ENCODE measurements at places on chromosomes 5 and 9.
A peak's percentile ranks its signal among the peaks of the same experiment; 100 is the strongest.

GRCh38 chr5:148788636-148789035 lies 37.8 kb upstream of the ADRB2 start:
- DNase-seq, result no peak

DNA sequence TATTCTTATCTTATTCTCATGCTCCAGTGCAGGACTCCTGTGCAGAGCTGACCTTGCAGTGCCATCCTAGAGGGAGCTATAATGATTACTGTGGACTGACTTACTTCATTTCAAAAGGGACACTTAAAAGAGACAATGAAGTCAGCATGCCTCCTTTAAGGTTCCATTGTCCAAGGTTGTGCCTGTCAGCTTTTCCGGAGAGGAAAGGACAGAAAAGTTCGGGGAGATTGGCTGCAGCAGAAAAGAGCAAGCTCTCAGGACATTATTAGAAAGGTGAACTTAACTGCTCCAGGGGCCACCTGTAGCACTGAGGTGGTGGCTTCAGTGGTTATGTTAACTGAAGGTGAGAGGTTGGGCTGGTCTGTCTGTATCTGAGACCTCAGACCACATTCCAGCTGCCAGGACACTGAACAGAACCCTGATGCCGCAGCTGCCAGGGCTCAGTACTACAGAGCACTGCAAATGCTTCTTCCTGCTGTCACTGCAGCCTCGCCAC lies 112.9 kb downstream of the ST8SIA4 start:
- no peak for DNase-seq

- DNase-seq, result no peak
Observed at GRCh38 chr5:123429993-123430392, 6.8 kb upstream of the CEP120 start.

DNA sequence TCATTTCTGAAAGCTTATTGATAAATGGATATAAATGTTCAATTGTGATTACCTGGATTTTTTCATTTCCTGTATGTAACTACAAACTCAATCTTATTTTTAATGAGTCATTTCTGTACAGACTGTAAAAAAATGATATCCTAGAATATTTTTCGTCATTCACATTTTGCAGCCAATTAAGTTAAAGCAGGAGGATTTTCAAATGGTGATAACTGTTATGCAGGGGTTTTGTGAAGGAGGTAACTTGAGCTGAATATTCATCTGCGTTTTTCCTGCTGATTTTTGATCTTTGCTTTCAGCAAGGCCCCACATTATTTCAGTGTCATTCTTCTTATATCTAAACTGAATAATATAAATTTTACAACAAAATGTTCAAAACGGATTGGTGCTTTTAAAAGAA lies 74.1 kb downstream of the SLF1 start:
- no peak for DNase-seq

GRCh38 chr5:73812962-73813588 lies 187.1 kb downstream of the ARHGEF28 start:
- DNase-seq, result no peak

GRCh38 chr9:129498451-129499384 lies 122.2 kb downstream of the C9orf50 start:
- no peak for DNase-seq

GRCh38 chr5:127389601-127390000 lies 99.0 kb downstream of the MEGF10 start:
- no peak for DNase-seq

DNA sequence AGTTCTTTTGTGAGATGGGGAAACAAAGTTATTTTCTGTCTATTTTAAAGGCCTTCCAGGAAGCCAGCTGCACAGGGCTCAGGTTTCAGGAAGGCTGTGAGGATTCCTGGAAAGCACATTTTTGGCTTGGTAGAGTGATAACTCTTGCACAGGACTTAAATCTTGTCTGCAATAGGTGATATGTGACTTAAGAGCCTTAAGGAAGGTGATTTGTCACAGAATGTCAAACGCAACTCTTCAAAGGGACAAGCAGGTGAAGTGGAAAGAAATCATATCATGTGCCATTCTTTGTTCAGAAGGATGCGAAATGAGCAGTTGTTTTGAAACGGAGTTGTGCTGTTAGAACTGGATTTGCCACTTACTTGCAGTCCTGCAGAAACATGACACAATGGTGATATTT lies 459.3 kb downstream of the MAT2B start:
- DNase-seq, result no peak

DNA sequence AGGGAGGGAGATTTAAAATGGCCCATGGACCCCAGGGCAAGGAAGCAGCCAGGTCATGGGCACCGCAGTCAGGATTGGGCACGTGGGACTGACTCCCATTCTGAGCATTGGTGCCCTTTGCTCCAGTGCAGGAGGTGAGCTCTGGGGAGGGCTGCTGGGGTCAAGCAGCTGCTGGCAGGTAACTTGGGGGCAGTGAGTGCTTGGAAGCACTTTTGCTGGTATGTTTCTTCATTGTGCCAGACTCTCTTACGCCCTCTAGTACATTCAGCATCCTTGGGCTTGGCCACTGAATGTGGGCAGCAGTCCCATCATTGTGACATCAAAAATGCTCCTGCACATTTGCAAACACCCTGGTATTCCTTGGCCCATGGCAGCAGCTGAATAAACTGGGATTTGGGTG lies 32.7 kb downstream of the PRRC2B start:
- DNase-seq, result no peak

GRCh38 chr5:5116956-5117355 lies 23.2 kb upstream of the ADAMTS16 start:
- no peak for DNase-seq

DNA sequence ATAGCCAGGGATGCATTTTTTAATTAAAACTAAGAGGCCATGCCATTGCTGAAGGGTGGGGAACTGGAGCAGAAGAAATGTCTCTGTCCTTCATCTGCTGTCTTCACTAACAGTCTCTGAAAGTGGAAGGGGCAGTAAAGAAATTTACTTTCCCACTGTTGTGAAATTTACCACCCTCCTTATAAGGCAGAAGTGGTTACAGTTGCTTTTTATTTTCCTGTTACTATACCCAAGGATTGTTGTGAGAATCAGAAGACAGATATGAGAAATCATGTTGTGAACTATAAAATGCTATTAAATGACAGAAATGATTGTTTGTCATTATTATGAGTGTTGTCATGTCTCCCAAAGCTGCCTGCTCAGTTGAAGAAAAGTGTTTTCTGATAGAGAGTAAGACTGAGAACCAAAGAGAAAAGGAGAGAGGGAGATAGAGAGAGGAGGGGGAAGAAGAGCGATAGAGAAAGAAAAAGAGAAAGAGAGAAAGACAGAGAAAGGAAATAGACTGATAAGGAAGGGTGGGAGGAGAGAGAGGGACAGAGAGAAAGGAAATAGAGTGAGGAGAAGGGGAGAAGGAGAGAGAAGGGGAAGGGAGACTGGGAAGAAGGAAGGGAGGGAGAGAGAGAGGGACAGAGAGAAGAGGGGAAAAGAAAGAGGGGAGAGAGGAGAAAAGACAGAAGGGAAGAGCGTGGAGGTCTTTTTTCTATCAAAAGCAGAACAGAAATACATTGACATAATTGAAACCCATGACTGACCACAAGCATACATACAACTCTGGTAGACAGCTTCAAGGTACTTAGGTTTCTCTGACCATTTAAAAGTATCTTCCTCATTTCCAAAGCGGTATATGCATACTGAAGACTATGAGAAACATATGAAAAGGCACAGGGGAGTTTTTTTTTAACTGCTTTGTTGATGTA lies 22.5 kb downstream of the SEC61B start:
- DNase-seq, result no peak

GRCh38 chr5:133981714-133982113 lies 13.3 kb upstream of the C5orf15 start:
- DNase-seq, result no peak

DNA sequence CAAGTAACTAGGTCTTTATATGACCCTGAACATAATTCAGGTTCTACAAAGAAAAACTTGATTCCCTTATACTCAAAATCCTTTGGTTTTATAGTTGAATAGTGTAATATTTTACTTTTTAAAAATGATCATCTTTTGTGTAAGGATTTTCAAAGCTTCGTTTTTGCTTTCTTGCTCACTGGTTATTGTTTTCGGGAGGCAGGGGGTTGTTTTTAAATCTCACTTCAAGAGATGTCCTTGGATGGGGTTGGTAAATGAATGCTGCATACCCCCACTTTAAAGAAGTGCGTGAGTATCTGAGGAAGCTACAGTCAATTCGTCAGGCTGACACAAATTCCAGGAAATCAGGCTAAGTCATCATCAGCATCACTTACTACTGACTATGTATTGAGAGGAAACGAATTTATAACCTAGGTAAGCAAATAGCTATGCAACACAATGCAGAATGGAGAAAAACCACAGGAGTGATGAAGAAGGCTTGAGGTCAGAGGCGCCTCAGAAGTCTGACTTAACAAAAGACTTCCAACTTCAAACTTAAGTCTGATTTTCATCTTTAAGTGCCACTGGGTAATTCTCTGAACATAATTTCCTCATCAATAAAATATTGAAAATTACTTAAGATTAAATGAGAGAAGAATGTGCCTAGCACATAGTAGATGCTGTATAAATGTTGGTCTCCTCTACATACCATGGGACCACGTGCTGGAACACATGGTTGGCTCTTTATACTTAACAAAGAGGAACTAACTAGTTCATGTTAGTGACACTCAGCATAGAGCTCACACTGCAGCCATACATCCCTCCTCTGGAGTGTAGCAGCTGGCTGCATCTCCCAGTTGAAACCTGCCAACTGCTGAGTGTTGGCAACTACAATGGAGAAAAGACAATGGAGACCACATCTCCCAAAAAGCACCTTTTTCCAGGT lies 106.0 kb upstream of the KIF2A start:
- DNase-seq, result no peak

DNA sequence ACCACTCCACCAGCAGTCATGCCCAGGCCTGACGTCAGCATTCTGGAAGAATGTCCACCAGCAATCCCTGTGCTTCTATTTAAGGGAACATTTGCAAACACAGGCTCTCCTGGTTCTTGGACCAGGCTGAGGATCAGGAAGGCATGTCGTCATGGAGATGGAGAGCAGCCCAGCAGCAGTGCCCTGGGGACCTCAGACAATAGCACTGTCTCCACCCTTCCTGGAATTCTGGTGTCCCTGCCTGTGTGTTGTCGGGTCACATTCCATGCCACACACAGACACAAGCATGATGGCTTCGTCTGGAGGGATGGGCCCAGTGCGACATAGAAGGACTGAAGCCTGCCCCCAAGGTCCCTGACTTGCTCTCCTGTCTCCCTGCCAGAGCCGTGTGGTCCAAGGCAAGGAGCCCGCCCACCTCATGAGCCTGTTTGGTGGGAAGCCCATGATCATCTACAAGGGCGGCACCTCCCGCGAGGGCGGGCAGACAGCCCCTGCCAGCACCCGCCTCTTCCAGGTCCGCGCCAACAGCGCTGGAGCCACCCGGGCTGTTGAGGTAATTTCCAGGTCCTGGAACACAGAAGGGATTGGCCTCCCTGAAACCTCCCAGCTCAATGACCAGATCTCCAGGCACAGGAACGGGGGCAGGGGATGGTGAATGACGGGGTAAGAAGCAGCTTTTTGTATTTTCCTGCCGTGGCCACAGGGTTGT lies 43.8 kb downstream of the STOM start:
- no peak for DNase-seq

DNA sequence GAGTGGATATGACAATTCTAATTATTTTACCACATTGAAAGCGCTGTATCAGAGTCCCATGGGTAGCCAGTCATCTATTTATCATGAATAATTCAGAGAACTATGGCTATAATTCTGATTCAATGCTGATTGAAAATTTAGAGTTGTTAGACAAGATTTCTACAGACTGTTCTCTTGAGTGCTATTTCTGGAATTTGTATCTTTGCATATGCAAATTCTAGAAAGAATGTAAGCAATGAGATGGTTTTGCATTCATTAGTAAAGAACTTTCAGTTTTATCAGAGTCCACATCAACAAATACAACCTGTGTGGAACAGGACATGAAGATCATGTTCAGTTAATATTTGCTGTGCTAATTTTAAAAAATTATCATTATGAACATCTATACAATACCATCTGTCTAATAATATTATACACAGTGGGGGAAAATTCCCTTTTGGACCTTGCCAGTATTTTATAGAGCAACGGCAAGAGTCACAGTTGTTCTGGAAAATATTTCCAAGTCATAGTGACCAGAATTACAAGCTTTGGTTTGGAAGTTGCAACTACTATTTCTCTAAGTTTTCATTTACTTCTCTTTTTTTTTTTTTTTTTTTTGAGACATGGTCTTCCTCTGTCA lies 372.7 kb upstream of the PTGER4 start:
- no peak for DNase-seq

GRCh38 chr9:93712896-93713295 lies 136.5 kb downstream of the PHF2 start:
- DNase-seq, result no peak

DNA sequence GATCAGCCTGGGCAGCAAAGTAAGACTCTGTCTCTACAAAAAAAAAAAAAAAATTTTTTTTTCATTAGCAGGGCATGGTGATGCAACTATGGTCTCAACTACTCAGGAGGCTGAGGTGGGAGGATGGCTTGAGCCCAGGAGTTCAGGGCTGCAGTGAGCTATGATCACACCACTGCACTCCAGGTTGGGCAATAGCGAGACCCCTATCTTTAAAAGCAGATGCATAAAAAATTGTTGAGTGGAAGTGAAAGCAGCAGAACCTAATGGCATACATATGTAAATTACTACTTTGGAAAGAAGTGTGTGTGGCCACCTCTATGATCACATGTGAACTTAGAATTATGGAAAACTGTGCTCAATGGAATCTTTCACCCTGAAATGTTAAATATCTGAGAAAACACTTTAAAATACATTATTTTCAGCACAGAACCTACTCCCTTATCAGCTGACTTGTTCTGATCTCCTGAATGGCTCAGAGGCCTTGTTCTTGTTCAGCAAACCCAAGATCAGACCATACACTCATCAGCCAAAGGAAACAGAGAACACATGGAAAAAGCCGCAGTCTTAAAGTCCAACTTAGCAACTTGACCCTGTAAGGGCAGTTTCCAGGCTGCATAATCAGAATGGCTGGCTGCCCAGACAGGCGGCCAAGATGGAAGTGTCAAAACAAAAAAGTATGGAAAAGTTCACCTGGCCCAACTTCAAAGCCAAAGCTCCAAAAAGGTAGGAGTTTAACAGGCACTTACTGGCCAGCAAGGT lies 56.5 kb downstream of the SIL1 start:
- DNase-seq, result no peak

- DNase-seq, result peak; percentile 21
Observed at GRCh38 chr5:132829742-132830435, 558 bp downstream of the SHROOM1 start.

- DNase-seq, result no peak
Observed at GRCh38 chr9:27532046-27532445, 2.4 kb upstream of the MOB3B start.

GRCh38 chr5:108606185-108606584 lies 141.5 kb upstream of the FER start:
- DNase-seq, result no peak

GRCh38 chr5:90386099-90386710 lies 23.4 kb downstream of the CETN3 start:
- DNase-seq, result peak; percentile 7

- DNase-seq, result no peak
Observed at GRCh38 chr9:113734826-113735225, 141.3 kb upstream of the ZNF618 start.

- no peak for DNase-seq
Observed at GRCh38 chr9:36041506-36041905, 4.8 kb downstream of the RECK start.

- no peak for DNase-seq
Observed at GRCh38 chr5:172496671-172497371, 42.5 kb upstream of the SH3PXD2B start.
